8988T (cell line): ENCODE measurements at places on chromosomes 7 and 10.

DNA sequence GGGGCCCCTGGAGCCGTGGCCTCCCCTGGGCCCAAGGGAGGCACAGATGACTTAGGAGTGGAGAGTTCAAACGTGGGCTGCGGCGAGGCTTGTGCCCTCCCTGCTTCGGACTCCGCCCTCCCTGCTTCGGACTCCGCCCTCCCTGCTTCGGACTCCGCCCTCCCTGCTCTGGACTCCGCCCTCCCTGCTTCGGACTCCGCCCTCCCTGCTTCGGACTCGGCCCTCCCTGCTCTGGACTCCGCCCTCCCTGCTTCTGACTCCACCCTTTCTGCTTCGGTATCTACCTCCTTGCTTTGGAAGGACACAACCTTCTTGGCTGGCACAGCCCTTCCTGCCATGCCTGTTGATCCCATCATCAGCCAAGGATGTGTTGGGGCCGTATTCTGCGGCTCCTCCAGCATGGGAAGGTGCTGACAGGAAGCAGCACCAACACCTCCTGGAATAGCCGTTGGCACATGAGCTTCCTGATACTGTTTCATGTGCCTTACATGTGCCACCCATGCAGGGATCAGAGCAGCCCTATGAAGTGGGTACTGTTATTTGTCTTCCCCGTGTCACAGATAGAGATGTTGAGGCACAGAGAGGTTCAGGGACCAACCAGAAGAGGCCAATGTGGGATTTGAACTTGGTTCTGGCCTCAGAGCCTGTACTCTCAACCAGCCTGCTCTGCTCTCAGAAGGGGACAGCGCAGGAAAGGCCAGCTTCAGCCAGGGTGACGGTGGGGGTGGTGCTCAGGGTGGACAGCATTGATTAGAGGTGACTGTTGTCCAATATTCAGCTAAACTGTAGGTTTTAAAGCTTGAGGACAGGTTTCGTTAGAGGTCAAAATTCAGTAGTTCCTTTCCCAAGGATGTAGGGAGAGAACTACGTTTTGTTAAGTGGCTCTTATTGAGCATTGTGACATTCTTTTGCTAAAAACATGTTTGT is 114.5 kb downstream of the NKX6-2 start:
- no peak for DNase-seq

GRCh38 chr7:7682861-7683260 is 35.5 kb downstream of the RPA3 start:
- DNase-seq, result no peak

GRCh38 chr10:118978998-118979350 is 50.5 kb upstream of the NANOS1 start:
- DNase-seq, result no peak

- DNase-seq, result no peak
Observed at GRCh38 chr7:116542618-116543017, 17.8 kb downstream of the CAV1 start.

- no peak for DNase-seq
Observed at GRCh38 chr10:3347413-3348182, 175.0 kb upstream of the PITRM1 start.

- DNase-seq, result no peak
Observed at GRCh38 chr7:158419238-158419785, 168.3 kb downstream of the PTPRN2 start.

GRCh38 chr7:69208276-69208675 is 390.0 kb upstream of the AUTS2 start:
- DNase-seq, result no peak

DNA sequence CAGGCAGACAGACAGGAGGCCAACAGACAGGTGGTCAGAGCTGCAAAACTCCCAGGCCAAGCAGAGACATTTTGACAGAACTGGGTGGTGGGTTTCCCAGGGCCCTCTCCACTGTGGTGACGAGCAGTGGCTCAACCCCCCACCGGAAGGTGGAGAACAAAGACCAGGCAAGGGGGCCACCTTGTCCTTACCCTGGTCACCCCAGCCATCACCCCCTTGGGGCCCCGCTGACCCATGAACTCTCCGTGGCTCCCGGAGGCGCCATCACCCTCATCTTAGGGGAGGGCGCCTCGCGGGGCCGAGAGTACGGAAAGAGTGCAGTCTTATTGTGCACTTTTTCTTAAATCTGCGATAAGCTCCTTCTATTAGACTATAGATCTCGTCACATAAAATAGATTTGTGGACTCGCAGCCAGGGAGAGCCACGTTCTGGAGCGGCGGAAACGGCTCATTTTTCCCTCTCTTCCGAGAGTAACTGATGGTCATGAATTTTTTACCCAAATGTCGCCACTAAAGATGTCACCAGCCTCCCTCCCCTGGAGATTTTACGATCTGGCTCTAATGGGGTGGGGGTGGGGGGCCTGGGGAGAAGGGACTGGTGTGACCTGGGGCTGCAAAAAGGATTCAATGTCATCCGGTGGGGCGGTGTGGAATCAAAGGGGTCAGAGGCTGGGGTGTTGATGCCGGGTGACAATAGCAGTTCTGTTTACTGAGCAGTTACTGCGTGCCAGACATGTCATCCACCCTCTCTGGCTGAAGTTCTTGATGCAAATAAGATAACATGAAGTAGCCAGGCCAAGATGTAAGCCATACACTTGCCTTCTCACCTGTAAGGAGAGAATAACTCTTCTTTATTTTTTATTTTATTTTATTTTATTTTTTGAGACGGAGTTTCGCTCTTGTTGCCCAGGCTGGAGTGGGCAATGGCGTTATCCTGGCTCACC is 71.1 kb upstream of the MYL10 start:
- no peak for DNase-seq

DNA sequence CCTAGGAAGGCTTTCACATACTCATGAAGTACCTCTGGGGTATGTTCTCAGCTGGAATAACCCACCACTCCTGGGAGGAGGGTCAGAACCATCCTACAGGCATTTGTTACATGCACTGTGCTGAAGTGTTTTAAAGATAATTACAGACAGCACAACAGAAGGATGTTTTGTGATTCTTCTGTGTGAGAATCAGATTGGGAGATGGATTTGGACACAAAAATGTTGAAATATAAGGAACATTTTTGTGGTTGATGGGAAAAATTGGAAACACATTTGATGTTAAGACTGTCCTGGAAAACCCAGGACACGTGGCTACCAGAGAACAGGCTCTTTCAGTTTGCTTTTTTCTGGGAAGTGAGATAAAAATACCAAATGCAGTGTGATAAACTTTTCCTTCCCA is 61.4 kb downstream of the BICC1 start:
- DNase-seq, result no peak

- no peak for DNase-seq
Observed at GRCh38 chr7:156764766-156765165, 124.2 kb downstream of the RNF32 start.

DNA sequence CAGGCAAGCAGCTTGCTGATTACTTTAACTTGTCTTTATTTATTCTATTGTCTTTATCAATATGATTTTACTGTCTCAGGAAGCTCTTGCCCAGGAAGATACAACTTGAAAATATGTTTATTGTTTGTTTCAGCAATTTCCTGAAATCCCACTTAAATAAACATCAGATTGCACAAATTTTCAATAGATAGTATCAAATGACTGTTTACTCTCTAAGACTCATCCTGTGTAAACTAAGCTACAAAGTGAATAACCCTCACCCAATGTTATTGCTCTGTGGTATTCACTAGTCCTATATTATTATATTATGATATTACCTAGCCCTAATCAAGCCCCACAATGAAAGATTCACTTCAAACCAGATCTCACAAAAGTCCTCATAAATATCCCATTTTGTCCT is 130.4 kb upstream of the HPS1 start:
- DNase-seq, result no peak

GRCh38 chr7:67631476-67631875 is 634.8 kb downstream of the TYW1 start:
- DNase-seq, result no peak

GRCh38 chr10:108877095-108877561 is 1046.2 kb downstream of the XPNPEP1 start:
- DNase-seq, result no peak
